ENCODE measurements at places on chromosomes 3 and 15.

- DNase-seq, result no peak
These were observed 3.7 kb downstream of the NR1D2 start for GRCh38 chr3:23948761-23949160.

DNA sequence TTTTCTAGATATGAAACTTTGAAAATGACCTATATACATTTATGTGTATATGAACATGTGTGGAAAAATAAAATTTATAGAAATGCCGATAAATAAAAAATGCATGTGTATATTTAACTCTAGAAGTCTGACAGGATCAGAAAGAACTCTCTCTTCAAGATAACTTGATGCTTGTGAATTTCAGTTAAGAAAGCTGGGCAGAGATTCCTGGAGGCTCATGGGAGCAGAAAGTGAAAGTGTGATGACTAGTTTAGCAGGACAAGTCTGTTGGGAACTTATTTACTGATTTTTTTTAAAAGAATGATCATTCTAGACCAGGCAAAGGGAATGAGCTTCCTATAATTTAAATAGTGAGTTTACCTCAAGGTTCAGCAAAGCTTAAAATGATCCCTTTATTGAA, 81.5 kb upstream of the KCNAB1 start:
- no peak for DNase-seq

DNA sequence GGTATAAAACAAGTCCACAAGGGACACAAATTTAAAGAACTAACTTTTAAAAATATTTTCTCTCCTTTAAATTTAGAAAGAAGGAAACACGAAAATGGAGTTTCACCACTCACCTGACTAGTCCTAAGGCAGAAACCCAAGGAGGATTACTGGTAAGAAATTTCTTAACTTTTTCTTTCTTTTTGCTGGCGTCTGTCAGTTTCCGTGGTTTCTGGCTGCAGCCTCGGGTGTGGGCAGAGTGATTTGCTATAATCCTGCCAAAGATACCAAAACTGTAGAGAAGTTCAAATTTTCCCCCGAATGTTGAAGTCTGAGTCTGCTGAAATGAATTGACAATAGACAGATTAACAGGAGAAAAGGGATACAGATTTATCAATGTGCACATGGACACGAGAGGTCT, 843.6 kb upstream of the ALCAM start:
- DNase-seq, result no peak

DNA sequence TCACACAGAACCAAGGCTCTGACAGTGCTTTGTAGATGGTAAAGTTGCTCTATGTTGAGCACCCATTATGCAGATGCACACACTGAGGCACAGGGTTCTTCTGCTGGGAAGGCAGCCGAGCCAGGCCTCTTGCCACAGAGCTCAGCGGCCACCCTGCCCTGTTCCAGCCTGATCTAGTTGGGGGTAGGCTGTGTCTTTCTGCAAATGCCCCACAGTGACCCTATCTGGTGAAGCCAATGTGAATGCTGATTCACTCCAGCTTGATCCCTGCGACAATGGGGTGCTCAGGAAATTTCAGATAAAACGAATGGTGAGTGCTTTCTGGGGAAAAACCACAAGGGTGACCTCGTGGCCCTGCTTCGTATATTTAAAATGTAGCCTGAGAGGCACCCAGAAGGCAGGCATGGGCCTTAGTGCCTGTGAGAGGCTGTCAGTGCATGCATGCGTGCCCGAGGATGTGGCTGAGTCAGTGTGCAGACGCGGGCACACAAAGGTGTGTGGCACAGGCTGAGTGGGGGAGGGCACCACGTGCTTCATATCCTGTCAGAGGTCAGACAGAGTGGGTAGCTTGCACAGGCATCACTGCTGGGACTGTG, 85.7 kb downstream of the ATP2B2 start:
- DNase-seq, result no peak

DNA sequence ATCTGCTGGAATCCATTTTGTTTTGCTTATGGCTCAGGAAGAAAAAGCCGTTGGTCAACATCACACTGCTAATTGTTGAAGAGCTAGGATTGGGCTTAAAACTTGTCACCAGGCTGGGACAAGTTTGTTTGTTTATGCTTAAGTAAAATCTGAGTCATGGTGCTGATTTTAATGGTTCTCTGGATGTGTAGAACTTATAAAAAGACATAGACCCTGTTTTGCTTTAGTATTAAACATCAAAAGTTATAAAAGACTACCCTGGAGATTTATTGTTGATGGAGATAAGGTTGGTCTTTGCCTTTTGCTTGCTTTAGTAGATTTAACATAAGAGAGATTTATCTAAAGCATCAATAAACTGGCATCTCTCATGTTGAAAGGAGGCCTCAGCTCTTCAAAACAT, 348.2 kb upstream of the GOLIM4 start:
- no peak for DNase-seq

DNA sequence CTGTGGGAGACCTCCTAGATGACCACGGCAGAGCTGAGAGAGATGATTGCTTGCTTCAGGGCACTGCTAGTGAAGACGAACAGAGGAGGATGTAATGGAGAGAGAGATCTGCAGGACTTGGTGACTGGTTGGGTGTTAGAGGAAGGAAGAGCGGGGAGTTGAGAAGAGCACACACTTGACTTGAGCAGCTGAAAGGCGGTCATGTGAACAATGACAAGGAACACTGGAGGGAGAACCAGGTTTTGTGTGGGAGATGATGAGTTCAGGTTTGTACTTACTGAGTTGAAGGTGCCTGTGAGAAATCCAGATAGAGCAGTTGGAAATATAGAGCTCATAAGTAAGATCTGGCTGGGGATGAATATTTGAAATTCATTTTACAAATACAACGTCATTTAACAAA, 40.3 kb downstream of the CDAN1 start:
- no peak for DNase-seq

DNA sequence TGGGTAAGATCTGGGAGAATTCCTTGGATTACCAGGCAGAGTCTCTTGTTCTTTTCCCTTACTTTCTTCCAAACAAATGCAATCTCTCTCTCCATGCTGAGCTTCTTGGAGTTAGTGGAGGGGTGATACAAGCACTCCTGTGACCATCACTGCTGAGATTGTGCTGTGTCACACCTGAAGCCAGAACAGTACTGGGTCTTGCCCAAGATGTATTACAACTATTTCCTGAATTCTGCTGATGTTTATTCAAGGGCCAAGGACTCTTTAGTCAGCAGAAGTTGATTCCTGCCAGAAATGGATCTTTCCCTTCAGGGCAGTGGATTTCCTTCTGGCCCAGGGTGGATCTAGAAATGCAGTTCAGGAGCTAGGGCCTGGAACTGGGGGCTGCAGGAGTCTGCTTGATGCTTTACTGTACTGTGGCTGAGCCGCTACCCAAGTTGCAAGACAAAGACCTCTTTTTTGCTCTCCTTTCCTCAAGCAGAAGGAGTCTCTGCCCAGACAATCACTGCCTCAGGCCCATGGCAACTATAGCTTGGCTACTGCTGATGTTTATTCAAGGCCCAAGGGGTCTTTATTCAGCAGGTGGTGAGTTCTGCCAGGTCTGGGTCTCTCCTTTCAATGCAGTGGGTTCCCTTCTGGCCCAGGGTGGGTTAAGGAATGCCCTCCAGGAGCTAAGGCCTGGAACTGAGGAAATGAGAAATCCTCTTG, 98.8 kb downstream of the SH3GL3 start:
- DNase-seq, result no peak

DNA sequence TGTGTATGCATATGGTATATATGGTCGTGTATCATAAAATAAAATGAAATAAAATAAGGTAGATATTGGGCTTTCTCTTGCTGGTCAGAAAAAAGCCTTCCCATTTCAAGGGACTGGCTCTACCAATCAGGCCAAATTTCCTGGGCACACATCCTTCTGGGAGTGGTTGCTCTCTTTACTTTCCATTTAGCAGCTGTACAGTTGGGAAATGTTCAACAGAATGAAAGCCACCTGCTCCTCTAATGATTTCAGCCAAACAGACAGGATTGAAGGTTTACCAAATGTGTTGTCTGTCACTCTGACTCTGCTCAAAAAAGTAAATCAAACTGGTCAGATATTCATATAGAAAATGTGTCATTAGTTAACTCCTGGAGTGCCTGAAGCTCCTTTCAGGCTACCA, 380.4 kb downstream of the ROBO2 start:
- DNase-seq, result no peak

DNA sequence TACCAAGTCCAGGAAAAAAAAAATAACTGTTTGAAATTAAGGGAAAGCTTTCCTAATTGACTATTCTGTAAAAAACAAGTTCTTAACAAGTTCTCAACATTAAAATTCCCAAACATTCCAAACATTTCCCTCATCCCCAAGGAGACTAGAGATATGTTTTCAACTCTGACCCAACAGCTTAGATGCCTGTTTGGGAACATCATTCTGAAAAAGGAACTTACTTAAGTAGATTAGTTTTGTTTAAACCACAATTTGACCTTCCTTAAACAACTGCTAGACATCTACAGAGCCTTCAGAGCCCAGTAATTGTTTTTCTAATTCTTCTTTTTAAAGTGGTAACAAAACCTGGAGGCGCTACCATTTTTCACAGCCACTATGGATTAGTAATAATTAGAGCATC, 12.8 kb downstream of the UBR1 start:
- no peak for DNase-seq

DNA sequence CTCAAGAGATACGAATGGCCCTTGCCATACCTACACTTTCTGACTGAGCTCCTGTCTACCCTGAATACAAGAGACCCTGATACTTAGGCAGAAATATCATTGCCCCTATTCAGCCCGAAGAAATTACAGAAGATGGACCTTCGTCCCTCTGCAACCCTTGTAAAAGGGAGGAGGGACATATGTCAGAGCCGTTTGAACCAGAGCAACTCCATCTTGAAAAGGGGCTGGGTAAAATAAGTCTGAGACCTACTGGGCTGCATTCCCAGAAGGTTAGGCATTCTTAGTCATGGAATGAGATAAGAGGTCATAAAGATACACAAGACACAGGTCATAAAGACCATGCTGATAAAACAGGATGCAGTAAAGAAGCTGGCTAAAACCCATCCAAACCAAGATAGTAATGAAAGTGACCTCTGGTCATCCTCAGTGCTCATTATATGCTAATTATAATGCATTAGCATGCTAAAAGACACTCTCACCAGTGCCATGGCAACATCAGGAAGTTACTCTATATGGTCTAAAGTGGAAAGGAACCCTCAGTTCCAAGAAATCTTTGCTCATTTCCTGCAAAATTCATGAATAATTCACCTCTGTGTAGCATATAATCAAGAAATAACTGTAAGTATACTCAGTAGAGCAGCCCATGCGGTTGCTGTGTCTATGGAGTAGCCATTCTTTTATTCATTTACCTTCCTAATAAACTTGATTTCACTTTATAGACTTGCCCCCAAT, 49.7 kb upstream of the GPD1L start:
- DNase-seq, result no peak

- DNase-seq, result peak; percentile 34
These were observed 9.5 kb downstream of the ISL2 start for GRCh38 chr15:76345880-76346668.

DNA sequence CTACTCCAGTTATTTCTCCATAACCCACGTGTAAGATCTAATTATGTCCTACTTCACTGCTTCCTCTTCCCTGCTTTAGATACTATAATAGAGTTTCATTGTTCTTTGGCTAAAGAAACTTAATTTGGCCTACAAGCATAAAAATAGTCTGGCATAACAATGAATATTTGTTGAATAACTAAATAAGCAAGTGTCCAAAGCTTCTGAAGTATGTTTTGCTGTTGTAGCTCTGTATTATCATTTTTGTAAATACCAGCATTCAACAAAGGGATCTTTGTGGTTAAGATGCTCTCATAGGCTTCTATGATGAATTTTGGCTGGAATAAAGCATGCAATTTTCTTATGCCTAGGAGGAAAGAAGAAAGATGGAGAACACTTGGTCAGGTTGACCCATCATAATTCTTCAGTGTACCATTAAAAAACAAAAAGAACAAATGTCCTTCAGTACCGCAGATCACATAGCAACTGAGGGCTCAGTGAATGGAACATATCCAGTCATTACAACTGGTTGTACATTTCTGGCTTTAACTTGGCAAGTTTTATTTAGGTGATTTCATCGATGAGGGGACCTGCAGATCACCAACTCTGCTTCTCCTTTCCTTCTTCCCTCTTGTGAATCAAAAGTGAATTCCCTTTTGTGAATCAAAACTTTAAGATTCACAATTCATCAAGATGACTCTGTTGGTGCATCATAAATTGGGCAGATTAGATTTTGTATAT, 465.9 kb upstream of the TGFBR2 start:
- DNase-seq, result no peak

DNA sequence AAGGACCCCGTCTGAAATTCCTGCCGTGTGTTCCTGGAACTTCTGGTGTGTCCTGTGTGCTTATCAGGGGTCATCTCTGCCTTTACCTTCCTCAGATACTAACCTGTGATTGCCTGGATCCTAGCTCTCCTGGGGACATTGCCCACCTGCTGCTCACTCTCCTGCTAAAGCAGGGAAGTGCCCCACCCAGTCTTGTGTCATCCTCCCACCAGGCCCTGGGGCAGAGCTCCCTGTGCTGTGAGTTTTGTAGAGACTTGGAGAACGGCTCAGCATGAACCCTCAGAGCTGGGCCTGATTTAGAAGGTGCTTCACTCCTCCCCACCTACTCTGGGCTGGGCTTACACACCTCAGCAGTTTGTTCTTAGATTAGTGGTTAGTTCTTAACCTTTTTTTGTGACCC, 3.8 kb upstream of the TMEM44 start:
- DNase-seq, result no peak

GRCh38 chr15:58038426-58039078, 27.0 kb downstream of the ALDH1A2 start:
- no peak for DNase-seq

DNA sequence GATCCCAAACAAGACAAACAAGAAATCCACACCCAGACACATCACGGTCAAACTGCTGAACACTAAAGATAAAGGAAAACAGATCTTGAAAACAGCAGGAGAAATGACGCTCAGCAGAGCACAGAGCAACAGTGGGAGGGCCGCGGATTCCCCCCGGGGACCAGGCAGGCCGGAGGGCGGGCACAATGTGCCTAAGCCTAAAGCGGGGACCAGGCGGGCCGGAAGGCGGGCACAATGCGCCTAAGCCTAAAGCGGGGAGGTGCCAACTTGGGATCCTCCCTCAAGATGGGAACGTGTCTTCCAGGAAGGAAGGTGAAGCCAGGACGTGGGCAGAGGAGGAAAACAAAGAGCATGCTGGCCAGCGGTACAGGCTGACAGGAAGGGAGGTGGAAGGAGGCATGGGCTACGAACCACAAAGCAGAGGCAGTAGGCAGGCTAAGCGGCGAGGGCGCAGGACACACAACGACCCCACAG, 31.1 kb downstream of the CYFIP1 start:
- peak; percentile 59 for DNase-seq

GRCh38 chr3:87771337-87772192, 287.2 kb downstream of the CGGBP1 start:
- DNase-seq, result peak; percentile 15

DNA sequence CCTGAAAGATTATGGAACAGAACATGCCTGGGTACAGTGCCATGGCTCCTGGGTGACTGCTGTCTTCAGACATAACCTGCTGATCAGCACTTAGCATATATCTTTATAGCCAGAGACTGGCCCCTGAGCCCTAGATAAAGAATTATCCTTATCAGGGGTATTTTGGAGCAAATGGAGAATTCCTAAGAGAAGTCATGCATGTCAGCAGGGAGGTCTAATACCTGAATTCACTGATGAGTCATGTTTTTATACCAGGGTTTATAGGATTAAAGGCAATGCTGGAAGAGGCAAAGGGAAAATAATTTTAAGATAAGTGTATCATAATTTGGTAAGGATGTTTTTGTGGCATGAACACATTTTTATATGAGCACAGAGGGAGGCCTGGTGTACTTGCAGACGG, 159.8 kb downstream of the ADAMTSL3 start:
- no peak for DNase-seq
